ENCODE measurements at places on chromosomes 7 and 10.
A peak's percentile ranks its signal among the peaks of the same experiment; 100 is the strongest.

DNA sequence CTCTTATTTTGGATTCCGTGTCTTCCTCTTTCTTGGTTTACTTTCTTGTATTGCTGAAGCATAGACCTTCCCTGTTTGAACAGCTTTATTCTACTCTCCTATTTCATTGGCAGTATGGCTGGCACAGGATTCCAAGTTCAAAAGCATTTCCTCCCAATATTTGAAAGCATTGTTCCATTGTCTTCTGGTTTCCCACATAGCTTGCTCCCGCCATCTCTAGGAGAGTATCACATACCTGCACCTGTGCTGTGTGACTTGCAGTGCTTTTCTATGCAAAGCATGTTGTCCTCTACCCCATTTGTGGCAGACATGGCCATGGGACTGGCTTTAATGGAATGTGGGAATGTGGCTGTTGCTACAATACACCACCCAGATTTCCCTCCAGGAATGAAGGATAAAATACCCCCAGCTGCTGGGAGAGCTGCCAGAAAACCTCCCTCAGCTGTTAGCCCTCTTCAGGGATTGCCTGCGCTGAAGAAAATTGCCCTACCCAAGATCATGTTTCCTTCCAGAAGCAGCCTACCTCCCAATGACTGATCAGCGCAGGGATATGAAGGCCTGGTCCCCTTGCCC, 6.9 kb upstream of the MYOF start:
- no peak for DNase-seq

DNA sequence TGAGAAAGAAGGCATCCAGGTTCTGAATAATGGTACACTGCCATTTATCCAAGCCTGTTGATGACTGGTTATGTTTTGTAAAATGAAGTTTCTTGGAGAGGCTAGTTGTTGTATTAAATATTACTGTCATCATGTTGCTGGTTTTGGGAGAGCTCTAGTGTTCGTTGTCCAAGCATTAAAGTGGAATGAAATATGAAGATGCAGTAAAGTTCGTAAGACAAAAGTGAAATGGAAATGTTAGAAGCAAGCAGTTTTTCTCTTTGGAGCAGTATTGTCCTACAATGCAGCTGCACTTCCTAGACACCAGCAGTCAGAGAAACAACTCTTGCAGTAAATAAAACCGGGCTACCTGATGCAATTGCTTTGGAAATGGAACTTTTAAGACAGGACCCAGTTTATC, 156.8 kb upstream of the FZD1 start:
- no peak for DNase-seq

DNA sequence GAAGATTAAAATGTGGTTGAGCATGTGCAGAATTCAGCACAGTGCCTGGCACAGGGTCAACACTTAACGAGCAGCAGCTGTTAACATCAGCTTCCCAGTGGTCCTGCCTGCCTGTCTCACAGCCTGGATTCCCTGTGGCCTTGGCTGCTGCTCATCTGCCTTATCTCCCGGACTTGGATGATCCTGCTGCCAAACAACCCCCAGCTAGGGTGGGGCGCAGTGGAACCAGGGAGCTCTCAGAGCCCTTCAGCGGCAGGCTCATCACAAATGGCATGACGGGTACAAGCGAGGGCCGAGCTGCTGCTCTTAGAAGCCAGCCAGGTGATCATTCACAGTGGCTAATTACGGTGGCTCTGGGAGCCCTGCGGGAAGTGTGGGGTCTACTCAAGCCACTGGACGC, 13.0 kb upstream of the SMARCD3 start:
- no peak for DNase-seq

GRCh38 chr7:51253157-51253556, 63.5 kb downstream of the COBL start:
- no peak for DNase-seq

DNA sequence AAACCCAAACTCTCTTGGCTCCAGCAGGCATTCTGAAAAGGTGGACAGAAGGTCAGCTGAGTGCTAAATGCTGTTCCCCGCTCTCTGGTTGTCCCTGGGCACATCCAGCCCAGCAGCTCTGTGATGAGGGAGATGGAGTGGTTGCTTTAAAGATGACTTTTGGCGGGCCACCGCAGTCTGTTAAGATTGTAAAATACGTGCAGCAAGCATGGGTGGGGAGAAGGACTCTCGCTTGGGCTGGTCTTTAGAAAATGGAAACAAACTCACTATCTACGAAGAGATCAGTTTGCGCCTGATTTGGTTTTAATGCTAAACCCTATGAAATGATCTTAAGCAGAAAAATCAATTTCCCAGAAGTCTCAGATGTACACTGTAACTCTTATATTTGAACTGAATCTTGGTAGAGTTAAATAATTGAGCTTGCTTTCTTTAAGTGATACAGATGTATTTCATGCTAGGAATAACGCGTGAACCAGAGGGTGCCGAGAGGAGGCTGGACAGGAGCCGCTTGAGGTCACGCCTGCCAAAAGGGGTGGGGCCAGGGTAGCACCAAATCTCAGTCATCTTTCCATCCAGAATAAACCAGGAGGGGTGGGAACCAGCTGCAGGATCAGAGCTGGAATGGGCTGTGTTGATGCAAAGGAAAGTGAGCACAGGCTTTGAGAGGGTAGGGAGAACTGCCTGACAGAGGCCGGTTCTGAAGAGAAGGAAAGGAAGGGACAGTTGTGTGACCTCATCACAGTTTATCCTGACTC, 170.2 kb upstream of the MKI67 start:
- DNase-seq: no peak

DNA sequence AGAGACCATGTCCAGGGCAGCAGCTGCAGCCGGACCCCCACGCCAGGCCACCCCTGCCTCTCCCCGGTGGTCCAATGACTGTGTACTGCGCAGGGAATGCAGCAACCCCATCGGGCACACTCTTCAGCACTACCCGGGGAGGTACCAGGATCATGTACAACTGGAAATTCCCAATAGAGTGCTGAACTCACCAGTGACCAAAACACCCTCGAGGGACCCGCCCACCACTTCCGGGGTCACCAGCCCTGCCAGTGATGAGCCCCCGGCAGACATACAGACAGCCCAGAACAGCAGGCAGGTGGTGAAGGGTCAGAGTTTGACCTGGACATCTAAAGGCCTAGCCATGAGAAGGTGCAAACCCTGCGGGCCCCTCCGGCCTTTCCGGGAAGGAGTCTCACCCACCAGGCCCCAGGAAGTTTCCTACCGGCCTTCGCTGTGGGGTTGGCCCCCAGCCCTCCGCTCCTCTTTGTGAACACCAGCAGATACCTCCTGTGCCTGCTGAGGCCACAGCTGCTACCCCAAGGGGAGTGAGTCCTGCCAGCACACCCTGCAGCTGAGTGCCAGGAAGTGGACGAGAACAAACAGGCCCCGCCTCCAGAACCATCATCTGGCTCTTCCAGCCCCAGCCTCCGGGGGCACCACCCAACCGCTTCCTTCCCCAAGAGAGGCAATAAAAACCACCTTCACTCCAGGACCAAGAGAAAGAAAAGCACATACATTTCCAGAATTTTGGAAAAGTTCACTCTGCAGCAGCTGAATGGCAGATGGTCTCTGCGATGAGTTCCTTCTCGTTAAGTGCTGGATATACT, 5.0 kb upstream of the ANKRD61 start:
- peak; percentile 76 for DNase-seq

- DNase-seq: peak; percentile 93
Measured at GRCh38 chr10:70549962-70550458, 52.5 kb downstream of the PRF1 start.

GRCh38 chr7:99422186-99422585, 13.4 kb downstream of the BUD31 start:
- no peak for DNase-seq

DNA sequence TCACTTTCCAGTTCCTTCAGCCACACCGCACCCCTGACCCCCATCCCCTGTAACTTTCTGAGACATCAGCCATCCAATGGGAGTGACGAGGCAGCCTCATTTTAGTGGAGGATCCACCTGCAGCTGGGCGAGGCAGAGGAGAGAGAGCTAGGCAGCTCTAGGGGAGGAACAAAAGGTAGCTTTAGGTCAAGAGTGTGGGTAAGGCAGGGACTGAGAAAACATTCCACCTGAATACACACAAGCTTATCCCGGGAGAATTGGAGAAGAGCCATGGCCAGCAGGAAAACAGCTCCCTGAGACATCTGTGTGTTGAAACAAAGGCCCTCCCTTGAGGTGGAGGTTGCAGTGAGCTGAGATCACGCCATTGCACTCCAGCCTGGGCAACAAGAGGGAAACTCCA, 6.7 kb upstream of the KLRG2 start:
- DNase-seq: no peak

DNA sequence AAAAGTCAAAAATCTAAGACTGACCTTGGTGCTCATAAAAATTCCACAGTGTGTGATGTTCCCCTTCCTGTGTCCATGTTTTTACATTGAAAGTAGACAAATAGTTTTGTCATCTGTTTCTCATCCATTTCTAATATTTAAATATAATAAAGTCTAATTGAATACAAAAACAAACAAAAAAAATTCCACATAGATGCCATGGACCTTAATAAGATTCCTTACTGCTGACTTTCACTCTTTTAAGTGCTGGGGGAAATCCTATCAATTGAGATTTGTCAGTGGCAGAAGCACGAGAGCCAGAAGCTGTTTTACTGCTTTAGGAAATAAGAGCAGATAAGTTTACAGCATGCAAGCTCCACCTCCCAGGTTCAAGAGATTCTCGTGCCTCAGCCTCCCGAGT, 310.0 kb downstream of the ABCA13 start:
- no peak for DNase-seq

DNA sequence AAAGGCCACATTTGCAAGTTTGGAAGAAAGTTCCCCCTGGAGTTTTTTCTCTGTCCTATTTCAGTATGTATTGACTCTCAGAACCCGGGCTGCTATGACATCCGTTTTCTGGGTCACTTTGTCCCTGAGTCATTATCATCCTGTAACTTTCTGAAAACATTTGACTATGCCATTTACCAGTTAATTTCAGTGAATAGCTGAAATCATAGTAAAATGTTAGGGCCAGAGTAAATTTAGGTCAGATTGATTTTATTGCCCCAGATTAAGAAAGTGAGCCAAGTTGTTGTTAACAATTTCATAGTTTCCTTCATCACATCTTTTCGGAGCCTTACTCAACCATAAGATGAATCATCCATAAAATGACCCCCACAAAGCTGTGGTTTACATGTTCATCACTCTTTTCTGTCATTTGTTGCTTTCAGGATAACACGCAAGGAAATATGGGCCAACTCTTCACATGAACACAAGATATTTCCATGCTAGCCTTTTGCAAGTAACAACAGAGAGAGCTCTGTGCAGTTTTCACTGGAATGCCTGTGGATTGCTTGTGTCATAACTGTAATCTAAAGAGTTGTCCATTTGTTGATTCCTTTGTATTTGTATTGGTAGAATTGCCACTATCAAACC, 3.9 kb upstream of the MACC1 start:
- DNase-seq: no peak

DNA sequence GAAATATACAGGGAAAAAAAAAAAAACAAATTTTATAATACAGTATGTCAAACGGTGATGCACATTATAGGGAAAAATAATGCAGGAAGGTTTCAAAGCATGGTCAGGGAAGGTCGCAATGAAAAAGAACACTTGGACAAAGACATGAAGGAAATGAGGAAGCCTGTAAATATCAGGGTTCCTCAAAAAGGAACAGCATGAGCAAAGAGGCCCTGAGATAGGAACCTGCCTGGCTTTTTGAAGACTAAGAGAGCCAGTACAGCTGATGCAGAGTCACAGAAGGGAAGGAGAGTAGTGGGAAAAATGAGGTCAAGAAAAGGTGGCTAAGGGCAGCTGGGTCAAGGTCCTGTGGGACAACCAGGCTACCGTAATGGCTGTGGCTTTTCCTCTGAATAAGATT, 1.9 kb downstream of the VPS41 start:
- no peak for DNase-seq

DNA sequence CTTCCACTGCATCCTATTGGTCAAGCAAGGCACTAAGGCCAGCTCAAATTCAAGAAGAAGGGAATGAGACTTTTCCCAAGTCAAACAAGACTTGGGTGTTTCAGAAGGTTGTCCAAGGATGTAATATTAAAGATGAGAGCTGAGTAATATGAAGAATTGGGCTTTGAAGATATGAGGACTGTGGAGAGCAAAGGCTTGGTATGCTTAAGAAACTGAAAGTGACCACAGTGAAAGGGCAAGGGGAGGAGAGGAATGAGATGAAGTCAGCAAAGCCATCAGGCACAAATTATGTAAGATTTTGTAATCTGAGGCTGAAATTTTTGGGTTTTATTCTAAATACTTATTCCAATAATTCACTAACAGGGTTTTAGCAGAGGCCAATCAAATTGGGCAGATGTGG, 38.6 kb upstream of the NPY start:
- DNase-seq: no peak

GRCh38 chr7:47266131-47266706, 315.7 kb downstream of the TNS3 start:
- peak; percentile 69 for DNase-seq

- no peak for DNase-seq
Measured at GRCh38 chr7:99974681-99975080, 1.1 kb downstream of the AZGP1 start.

DNA sequence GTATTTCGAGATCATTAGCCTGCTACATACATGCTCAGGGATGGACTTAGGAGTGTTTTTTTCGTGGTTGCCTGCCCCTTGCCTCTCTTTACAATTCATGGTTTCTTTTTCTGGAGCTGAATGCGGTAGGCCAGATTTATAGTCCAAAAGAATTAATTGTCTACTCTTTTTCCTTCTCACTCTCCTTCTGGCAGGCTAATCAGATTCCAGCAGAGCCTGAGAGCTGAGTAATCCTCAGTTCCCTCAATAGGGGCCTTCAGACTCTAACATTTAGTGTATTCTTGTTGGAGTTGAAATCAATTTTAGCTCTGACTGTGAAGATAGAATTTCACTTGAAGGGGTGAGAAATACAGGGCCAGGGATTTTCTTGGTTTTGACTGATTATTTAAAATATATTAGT, 16.4 kb downstream of the SORCS3 start:
- DNase-seq: no peak

DNA sequence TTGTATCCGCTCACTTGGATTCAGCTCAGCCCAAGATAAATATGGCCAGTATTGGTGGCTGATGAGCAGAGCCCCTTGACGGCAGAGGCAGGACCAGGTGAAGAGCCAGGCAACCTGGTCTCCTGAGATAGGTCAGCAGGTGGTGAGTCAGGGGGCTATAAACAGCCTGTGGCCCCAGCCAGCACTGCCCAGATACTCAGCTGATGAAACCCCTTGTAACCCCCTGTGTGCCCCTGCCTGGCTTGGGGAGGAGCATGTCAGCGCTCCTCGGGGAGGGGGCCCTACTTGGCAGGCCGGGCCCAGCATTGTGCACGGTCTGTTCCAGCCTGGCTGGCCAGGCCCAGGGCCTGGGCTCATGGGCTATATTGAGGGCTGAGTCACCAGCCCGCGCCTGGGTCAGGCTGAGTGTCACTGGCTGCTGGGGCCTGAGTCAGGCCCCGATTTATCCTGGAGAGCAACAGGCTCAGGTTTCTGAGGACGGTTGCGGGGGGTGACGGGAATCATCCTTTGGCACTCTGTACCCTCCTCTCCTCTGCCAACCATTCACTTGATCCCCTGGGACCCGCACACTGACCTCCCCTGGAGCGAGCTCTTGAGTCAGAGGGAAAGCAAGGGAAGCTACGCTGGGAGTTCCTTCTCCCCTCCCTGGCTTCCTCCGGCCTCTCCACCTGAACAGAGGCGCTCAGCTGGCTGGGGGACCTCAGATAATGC, 2.8 kb upstream of the FLNC start:
- no peak for DNase-seq

All from activated CD8-positive, alpha-beta memory T cell treated with anti-CD3 and anti-CD28 coated beads for 24 hours (primary cell).